ENCODE measurements at places on chromosomes 2 and 18.
A peak's percentile ranks its signal among the peaks of the same experiment; 100 is the strongest.

GRCh38 chr18:63788447-63789096 is 13.4 kb downstream of the SERPINB7 start:
- peak; percentile 54 for DNase-seq

DNA sequence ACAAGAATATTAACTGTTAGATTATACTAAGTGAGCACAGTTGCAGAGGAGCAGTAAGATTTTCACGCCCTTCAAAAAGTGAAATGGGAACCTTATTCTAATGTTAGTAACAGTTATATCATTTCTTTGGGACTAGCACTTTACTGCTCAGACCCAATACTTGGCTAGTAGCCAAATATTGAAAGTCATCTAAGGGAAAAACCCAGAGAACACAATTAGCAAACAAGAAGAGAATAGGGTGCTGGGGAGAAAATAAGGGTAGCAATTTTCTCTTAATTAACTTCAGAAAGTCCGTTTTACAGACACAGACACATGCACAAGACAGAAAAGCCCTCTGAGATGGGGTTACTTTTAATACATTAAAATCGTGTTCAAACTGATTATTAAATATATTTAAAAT is 71.8 kb downstream of the ID2 start:
- DNase-seq = no peak

GRCh38 chr2:37766106-37766505 is 94.7 kb upstream of the CDC42EP3 start:
- DNase-seq = no peak

DNA sequence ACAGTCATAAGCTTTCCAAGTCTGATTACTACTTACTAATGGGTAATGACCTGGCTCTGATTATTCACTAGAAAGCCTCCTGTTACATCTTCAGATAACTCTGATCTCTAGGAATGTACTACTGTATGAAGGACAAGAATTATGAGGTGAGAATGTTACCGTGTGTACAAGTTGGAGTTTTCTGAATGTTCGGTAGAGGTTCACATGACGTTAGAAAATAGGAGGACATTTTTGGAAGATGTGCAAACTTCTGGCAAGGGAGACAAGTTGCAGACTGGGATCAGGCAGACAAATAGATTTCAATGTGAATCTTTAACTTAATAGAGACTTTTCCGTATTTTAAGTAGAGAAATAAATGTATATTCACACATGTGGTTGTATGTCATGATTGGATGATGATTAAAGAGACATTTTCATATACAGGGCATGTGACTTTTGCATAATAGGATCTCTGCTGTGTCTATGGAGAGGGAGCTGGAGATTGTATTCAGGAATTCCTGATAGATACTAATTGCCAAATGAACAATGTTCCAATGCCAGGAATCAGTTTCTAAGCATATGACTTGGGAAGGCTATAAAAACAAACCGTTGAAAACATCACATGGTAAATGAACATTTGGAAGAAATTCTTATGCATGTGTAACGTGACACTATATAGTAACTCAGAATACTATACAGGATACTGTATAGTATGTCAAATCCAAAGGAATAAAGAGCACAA is 1695.8 kb upstream of the PIK3C3 start:
- DNase-seq = no peak

GRCh38 chr2:163155279-163155883 is 316.8 kb upstream of the KCNH7 start:
- no peak for DNase-seq

DNA sequence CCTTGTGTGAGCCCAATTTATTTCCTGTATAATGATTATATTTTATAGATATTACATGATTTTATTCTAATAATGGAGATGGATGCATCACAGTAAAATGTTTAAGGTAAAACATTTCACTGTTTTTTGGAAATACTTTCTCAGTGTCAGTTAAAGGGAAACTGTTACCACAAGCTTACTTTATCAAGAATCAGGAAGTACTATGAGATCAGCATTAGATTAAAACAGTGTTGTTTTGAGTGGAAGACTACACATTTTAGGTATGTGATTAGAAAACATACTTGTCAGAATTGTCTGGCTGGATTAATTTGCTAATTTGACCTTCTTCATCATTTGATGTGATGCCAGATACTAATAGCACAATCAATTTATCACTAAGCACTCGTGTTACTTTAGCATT is at the start of gene HRH4:
Gene HRH4 (plus strand): TSS at position 250 of the 400 bp plus-strand sequence. CDS start 92 bp downstream, at position 342.
- no peak for DNase-seq

- DNase-seq = no peak
Observed at GRCh38 chr2:144693179-144693578, 173.3 kb upstream of the ZEB2 start.

- DNase-seq = no peak
Observed at GRCh38 chr2:160679686-160680085, 186.1 kb upstream of the RBMS1 start.

GRCh38 chr2:134150760-134151159 is 103.1 kb upstream of the MGAT5 start:
- no peak for DNase-seq

DNA sequence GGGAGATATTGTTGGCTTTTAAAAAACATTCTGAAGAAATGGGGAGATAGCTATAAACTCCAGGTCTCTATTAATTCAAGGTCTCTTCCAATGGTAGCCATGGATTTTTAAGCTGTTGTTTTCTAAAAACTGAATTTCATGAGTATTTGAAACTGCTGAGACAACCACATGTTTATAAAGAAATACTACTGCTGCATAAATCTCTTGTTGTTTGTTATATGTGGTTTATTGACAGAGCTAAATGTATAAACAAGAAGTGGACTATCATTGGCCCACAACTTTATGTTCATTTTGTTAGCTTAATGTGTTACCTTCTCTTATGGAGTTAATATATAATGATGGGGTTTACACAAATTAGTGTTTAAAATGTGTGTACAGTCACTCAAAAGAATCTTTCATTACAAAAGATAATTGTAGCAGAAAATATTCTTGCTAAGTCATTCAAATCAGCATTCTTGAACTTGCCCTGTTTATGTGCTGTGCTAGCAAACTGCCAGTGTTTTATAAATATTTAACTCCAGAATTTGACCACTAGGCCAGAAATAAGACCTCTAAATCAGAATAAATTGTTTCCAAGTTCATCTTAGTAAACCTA is 242.1 kb downstream of the TMX3 start:
- DNase-seq = no peak

- no peak for DNase-seq
Observed at GRCh38 chr2:35168351-35168750, 1187.2 kb upstream of the CRIM1 start.

- no peak for DNase-seq
Observed at GRCh38 chr18:76546436-76546835, 51.4 kb upstream of the ZNF516 start.

- DNase-seq = no peak
Observed at GRCh38 chr2:165074884-165075283, 119.6 kb upstream of the SLC38A11 start.

Measured in activated T-cell treated with anti-CD3 and anti-CD28 coated beads, Interleukin-2, amount 50 U/mL, for 48 hours (primary cell).